ENCODE measurements at places on chromosomes 11 and 22.
A peak's percentile ranks its signal among the peaks of the same experiment; 100 is the strongest.

DNA sequence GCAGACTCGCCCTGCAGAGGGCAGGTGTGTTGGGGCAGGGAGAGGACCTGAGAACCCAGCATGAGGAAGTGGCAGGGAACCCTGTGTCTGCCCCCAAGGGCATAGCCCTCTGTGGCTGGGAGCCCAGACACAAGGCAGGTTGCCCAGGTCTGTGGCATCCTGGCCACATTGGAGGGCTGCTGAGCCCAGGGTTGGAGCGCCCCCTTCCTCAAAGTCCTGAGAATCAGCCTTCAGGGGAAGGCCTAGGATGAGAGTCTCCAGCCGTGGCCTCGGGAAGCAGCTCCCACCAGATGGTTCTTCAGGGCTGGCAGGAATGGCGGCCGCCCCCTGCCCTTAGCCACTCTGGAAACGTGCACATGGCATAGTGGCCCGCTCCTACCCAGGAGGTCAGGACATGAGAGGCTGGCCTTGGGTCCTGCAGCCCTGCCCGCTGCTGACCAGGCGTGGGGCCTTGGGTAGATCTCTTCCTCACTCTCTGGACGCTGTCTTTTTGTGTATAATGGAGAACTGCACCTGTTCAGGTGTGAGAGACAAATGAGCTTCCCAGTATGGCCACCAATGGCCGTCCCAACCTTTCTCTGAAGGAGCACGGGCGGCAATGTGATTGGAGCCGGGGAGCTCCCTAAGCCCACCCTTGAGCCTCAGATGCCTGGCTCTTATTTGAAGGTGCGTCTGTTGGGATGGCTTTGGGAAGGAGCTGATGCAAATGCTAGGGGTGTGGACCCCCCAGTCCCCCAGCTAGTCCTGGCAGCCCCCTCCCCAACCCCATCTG is 4.6 kb upstream of the CDC42BPG start:
- DNase-seq = no peak

DNA sequence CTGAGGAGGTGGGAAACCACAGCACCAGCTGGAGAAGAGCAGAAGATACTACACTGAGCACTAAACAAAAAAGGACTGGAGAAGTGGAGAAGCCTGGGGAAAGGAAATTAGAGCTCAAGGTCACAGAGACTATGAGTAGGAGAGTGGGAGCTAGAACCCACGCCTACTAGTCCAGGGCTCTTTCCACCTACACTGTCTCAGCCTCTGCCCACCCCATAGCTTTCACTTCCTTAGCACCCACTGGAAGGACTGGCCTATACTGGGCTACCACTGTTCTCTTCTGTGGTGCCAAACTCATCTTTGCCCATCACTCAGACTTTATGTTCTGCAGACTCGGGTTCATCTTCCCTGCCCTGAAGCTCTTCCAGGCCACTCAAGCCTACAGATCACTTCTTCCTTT is 94.3 kb upstream of the PHOX2A start:
- DNase-seq = no peak

- DNase-seq = no peak
Measured at GRCh38 chr11:35689081-35689996, 26.8 kb downstream of the TRIM44 start.

GRCh38 chr22:36831206-36831605 is 14.4 kb upstream of the PVALB start:
- DNase-seq = no peak

DNA sequence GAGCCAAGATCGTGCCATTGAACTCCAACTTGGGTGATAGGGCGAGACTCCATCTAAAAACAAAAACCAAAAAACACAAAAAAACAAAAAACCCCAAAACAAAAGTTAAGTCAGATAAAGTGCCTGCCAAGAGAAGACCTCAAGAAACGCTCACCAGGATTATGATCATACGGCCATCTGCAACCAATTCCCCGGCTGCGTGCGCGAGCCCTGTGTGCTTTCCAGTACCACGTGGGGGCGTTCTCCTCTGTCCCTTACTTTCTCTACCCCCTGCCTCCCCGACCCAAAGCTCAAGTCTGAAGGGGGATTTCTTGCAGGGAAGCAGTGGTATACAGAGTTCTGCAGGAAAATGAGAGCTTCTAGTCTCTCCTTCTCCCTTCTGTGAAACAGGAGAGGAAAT is 10.5 kb upstream of the RPS19BP1 start:
- peak; percentile 51 for DNase-seq

- no peak for DNase-seq
Measured at GRCh38 chr11:68343761-68344256, 31.4 kb downstream of the LRP5 start.

- no peak for DNase-seq
Measured at GRCh38 chr22:50076646-50077535, 8.3 kb downstream of the MLC1 start.

- DNase-seq = no peak
Measured at GRCh38 chr11:66238786-66239413, 29.5 kb upstream of the RAB1B start.

DNA sequence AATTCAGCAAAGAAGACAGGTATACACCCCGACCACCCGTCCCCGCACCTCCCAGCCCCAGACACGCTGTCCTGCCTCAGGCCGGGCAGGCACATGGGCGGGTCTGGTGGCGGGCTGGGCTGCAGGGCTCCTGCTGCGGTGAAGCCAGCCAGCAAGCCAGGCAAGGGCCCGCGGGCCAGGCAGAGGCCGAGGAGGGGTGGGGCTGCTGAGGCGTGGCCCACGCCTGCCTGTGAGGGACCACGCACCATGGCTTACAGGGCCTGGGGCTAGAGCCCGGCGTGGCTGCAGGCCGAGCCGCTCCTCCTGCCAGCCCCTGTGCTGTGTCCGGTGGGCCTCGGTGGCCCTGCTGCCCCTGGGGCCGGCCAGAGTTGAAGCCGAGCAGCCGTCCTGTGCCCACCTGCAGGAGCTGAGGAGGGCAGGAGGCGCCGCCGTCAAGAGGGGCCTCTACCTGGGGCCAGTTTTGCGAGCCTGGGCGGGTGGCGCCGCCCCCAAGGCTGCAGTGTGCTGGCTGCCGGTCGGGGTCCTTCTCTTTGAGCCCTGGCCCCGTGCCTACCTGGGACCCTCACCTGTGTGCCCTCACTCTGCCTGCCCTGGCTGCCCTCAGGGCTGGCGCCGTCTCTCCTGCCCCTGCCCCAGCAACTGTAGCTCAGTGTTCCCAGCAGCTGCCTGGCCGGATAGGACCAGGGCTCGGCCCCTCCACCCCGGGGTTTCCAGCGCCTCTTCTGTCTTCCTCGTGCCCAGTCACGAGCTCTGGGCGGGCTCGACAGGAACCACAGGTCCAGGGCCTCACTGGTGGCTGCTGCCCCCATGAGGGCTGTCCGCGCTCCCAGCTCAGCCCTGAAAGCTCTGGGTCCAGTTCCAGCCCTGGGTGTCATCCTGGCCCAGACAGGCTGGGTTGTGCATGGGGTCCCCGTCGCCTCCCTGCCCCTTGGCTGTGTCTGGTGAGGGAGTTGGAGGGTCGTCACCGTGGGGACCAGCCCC is 38.4 kb downstream of the MOB2 start:
- DNase-seq = no peak

- DNase-seq = no peak
Measured at GRCh38 chr11:36098853-36099375, 155.1 kb downstream of the LDLRAD3 start.

DNA sequence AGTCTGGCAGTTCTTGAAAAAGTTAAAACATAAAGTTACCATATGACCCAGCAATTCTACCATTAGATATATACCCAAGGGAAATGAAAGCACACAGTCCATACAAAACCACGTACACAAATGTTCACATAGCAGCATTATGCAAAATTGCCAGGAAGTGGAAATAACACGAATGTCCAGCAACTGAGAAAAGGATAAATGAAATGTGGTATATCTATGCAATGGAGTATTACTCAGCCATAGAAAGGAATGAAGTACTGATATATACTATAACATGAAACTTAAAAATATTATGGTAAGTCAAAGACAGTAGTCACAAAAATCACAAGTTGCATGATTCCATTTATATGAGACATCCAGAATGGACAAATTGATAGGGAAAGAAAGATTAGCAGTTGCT is 57.9 kb downstream of the C2CD3 start:
- DNase-seq = no peak

DNA sequence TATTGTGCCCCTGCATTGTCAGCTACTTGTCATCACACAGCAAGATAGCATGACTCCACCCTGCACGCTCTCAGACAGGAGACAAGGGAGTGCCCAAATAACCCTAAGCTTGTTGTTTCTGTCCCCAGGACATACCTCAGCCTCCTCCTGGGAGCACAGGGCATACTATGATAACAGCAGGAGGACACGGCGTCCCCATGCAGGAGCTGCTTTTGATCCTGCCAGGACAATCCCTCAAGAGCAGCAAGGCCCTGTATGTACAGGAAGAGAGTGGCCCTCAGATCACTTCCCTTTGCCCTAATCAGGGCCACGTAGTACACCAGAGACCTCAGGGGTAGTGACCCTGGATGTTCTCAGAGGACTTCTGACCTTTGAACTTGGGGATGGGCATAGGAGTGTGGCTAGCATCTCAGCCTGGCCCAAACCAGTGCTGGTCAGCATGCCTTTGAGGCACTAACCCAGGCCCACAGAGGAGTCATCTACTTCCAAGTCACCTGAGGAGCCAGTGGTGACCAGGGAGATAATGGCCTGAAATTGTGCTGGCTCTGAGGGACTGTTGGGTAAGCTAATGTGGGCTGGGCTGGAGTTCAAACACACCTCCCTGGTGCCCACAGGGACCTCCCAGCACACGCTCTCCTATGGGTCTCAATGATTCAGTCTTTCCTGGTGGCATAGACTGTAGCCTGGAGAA is 9.2 kb downstream of the APOA4 start:
- no peak for DNase-seq

DNA sequence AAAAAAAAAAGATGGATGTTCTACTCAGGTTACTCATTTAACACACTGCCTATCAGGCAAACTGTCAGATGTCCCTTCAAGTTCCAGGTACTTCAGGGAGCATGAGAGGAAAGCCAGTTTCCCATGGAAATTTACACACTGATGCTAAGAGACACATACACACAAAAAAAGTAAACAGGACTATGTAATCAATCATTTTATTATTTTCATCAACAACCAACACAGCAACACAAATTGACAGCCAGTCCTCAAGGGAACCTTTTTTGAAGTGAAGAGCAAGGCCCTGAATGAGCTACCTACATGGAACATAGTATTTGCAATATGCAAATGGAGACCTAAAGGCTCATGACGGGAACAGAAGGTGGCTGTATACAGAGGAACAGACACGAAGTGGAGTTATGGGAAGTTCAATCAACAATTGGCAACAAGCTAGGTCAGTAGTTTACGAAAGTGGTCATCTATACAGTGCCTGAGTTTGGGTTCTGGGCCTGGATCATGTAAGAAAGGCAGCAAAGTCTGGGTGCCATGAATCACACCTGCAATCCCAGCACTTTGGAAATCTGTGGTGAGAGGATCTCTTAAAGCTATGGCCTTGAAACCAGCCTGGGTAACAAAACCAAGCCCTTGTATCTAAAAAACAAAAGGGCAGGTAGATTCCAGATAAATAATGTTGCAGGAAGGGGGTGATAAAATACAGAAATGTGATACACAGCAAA is 12.6 kb upstream of the WDR74 start:
- DNase-seq = no peak

DNA sequence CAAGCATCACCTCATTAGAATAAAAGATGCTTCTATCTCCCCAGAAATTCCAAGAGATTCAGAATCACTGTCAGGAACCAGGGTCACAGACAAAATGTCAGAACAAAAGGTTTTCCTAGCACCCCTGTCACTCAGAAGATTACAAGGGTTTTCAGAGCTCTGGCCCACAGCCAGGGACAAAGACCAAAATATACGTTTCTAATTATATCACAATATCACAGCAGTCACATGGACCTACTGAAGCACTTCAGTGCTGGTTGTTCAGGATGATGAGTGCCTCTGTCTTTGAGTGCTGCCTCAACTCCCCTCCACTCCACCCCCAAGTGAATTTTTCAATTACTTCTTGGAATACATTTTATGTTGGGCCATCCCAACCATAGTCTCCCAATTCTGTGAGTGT is 21.9 kb upstream of the RTL6 start:
- DNase-seq = no peak

DNA sequence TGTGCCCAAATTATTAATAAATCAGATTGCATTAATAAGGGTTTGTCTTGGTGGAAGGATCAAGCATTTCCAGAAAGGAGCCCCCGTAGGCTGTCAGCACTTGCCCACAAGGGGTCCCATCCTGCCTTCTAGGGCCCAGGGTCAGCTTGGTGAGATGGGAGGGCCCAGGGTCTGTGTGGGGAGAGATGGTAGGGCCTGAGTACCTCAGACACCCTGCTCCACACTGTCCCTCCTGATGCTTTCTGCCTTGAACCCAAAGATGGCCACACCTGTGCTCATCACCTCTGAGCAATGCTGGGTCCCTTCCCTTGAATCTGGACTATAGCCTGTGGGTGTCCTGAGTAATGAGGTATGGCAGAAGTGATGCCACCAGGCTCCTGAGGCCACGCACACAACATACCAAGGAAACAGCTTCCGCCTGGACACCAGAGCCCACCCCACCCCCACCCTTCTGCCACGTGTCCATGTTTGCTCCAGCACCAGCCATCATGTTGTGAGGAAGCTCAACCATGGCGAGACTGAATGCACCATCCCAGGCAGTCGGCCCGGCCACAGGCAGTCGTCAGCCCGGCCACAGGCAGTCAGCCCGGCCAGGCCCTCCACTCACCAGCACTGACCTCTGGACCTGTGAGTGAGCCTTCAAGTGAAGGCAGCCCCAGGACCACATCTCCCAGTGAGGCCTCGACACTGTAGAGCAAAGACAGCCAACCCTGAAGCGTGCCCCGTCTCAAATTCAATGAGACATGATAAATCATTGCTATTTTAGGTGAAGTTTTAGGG is 6.8 kb downstream of the BET1L start:
- no peak for DNase-seq

- no peak for DNase-seq
Measured at GRCh38 chr11:22626573-22627239, 1.1 kb upstream of the FANCF start.

- DNase-seq = peak; percentile 96
Measured at GRCh38 chr11:64246871-64247728, at the start of gene PPP1R14B. PPP1R14B (minus strand) TSS chr11:64246943; CDS start chr11:64246673, 270 bp downstream.

DNA sequence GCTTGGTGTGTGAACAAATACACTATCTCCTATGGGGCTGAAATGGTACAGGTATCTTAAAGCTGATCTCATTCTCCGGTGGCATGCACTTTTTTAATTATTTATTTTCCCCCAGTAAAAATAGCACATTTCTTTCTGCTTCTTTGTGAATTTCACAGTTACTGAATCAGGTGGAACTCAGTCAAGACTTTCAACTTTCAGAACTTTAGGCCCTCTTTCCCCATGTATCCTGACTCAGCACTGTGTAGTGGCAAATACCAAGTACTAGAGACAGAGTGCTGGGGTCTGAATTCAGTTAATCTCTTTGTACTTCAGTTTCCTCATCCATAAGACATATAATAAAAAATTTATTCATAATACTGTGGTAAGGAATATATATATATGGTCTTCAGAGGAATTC is 223.9 kb downstream of the CSNK2A3 start:
- no peak for DNase-seq

GRCh38 chr11:17571431-17572358 is 24.6 kb downstream of the OTOG start:
- DNase-seq = no peak
